ENCODE measurements at places on chromosomes 4 and X. TPM values are rescaled to one million over a fixed set of nuclear protein-coding genes. Genes with fewer than 3 reads are reported as not detected.

Gene FRMD7
- total RNA-seq, result not detected

GRCh38 chr4:151246742-151247141 is 30.2 kb upstream of the PRSS48 start:
- DNase-seq, result no peak

- DNase-seq, result no peak
Observed at GRCh38 chr4:2301806-2302205, 39.9 kb upstream of the MXD4 start.

- no peak for DNase-seq
Observed at GRCh38 chrX:73916489-73916888, 353.5 kb downstream of the CHIC1 start.

Gene TLR1
- total RNA-seq, result 3.1 TPM

- no peak for DNase-seq
Observed at GRCh38 chr4:33302321-33302720, 2582.2 kb downstream of the PCDH7 start.

Gene TKTL2
- not detected for total RNA-seq

Gene CXCL5
- total RNA-seq, result not detected

DNA sequence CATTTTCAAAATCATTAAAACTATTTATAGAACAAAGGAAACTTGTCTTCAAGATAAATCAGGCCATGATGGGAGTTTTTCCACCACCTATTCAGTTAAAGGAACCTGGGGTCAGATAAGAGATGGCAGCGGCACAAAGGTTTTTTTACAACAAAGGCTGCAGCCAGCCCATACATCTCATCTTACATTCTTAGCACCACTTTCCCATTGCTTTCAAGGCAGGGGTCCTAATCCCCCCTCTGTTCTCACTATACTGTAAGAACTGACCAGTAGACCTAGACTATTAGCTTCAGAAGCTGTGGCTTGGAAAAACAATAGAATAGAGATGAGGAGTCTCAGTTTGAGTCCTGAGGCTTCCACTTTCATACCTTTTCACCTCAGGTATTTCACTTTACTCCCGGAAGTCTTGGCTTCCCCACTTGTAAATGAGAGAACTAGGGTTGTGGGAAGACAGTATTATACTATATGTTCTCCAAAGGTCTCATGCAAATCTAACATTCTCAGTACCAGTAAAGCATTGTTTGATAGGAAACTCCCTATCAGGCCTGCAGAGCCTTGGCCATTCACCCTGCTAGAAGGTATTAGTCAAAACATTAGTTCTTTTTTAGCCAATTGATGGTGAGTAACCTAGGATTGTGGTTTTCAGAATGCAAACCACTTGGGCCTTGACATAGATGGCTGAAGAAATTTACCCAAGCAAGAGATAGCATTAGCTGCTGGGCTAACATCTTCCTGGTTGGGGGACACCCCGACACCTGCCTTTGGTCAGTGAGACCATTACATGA is 182.9 kb upstream of the PBDC1 start:
- DNase-seq, result no peak

Gene RLIM
- 19.3 TPM for total RNA-seq

Measured in heart left ventricle (tissue), 16 donors.